ENCODE measurements at places on chromosomes 12 and 14. TPM values are rescaled to one million over a fixed set of nuclear protein-coding genes. Genes with fewer than 3 reads are reported as not detected.

Gene OR4E2
- polyA plus RNA-seq = not detected

Gene NAP1L1
- polyA plus RNA-seq = 166 TPM

Gene LMO3
- polyA plus RNA-seq = not detected

Gene C1QL4
- polyA plus RNA-seq = not detected

Gene GPRC5A
- polyA plus RNA-seq = not detected

Gene IAPP
- not detected for polyA plus RNA-seq

Gene SLC5A8
- not detected for polyA plus RNA-seq

Gene WNT1
- polyA plus RNA-seq = 2.3 TPM

Gene RHEBL1
- 8.0 TPM for polyA plus RNA-seq

Gene NFATC4
- not detected for polyA plus RNA-seq

Gene TC2N
- 228 TPM for polyA plus RNA-seq

Gene GNG2
- 218 TPM for polyA plus RNA-seq

Gene VRTN
- polyA plus RNA-seq = not detected

Gene SELPLG
- 760 TPM for polyA plus RNA-seq

Gene KRT5
- polyA plus RNA-seq = not detected

Gene KRT71
- not detected for polyA plus RNA-seq

Gene GRIN2B
- polyA plus RNA-seq = not detected

Gene NANOG
- polyA plus RNA-seq = not detected

Gene ANKRD33
- polyA plus RNA-seq = not detected

Gene COX8C
- not detected for polyA plus RNA-seq

Gene P2RX2
- polyA plus RNA-seq = not detected

Gene CCDC197
- polyA plus RNA-seq = not detected

Gene MDM1
- polyA plus RNA-seq = 15.7 TPM

Gene LRTM2
- polyA plus RNA-seq = not detected

Gene CD163
- polyA plus RNA-seq = not detected

Gene DPF3
- 1.3 TPM for polyA plus RNA-seq

Gene CLEC4C
- not detected for polyA plus RNA-seq

Gene MGAT4C
- polyA plus RNA-seq = not detected

Gene CDCA3
- polyA plus RNA-seq = 0.68 TPM

Gene FAM177A1
- polyA plus RNA-seq = 54.6 TPM
